ENCODE measurements at places on chromosomes 7 and 10.

DNA sequence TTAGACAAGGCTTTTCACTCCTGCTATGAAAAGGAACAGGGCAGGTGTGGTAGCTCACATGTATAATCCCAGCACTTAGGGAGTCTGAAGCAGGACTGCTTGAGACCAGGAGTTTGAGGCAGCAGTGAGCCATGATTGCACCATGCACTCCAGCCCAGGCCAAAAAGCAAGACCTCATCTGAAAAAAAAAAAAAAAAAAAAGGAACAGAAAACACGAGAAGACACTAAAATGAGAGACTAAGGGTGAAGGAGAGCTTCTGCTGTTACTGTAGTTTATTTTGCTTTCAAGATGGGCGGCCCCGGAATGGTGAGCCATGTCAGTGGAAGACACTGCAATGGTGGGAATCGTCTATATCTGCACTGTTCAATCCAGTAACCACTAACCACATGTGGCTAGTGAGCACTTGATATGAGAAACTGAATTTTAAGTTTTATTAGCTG, 9.9 kb downstream of the PIP4K2A start:
- no peak for DNase-seq

GRCh38 chr10:13483951-13484350, 44.9 kb downstream of the BEND7 start:
- no peak for DNase-seq

DNA sequence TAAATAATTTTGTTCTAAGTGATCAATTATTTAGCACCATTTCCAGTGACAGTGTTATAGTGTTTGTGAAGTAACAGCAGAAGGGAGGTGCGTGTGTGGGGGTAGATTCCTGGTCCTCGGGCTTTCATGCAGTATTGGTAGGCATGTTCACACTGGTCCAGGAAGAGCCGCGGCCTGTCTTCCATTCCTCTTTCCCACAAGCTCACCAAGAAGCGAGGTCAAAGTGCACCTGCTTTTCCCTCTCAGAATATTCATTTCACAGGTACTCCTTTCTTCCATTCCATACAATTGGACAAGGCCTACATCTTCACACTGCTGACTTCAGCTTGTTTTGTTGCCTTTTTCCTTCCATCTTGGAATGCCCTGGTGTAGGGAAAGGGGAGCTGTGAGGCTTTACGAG, 151.8 kb upstream of the CELF2 start:
- no peak for DNase-seq

GRCh38 chr10:65548001-65548400, 1377.8 kb upstream of the LRRTM3 start:
- DNase-seq = no peak

GRCh38 chr7:144907577-144907976, 71.7 kb upstream of the TPK1 start:
- no peak for DNase-seq

DNA sequence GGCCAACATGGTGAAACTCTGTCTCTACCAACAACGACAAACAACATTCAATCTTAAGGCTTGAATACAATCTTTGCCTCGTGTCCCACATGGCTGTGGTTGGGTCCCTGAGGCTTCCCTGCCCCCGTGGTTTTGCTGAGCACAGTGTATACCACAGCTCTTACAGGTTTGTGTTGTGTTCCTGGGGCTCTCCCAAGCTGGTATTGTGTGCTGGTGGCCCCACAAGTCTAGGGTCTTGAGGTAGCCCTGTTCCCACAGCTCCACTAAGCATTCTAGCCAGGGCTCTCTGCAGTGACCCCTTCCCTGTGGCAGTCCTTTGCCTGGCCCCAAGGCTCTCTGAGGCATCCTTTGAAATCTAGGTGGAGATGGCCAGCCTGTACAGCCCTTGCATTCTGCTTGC, 68.0 kb upstream of the CCNY start:
- no peak for DNase-seq

- no peak for DNase-seq
These were observed 961.0 kb downstream of the GATA3 start for GRCh38 chr10:9015447-9015846.

GRCh38 chr10:131239926-131240325, 71.6 kb downstream of the TCERG1L start:
- DNase-seq = no peak

DNA sequence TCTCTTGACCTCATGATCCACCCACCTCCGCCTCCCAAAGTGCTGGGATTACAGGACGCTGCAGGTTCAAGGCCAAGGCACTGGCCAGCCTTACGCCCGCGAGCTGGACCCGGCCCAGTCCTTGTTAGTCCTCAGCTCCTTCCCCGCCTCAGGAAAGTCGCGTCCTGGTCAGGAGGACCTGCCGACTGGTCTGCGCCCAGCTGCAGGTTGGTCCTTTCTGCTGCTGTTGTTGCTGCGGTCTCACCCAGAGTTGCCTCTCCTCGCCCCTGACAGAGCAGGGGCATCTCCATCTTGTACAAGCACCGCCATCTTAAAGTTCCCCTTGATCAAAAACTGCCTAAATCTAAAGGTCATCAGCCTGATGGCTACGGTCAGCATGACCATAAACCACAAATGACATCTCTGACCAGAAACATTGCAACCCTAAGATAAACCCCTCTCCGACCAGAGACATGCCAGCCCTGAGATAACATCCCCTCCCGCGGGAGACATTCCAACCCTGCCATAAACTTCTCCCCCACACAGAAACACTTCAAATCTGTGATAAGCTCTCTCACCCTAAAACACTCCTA, 13.9 kb upstream of the BMS1 start:
- DNase-seq = no peak

DNA sequence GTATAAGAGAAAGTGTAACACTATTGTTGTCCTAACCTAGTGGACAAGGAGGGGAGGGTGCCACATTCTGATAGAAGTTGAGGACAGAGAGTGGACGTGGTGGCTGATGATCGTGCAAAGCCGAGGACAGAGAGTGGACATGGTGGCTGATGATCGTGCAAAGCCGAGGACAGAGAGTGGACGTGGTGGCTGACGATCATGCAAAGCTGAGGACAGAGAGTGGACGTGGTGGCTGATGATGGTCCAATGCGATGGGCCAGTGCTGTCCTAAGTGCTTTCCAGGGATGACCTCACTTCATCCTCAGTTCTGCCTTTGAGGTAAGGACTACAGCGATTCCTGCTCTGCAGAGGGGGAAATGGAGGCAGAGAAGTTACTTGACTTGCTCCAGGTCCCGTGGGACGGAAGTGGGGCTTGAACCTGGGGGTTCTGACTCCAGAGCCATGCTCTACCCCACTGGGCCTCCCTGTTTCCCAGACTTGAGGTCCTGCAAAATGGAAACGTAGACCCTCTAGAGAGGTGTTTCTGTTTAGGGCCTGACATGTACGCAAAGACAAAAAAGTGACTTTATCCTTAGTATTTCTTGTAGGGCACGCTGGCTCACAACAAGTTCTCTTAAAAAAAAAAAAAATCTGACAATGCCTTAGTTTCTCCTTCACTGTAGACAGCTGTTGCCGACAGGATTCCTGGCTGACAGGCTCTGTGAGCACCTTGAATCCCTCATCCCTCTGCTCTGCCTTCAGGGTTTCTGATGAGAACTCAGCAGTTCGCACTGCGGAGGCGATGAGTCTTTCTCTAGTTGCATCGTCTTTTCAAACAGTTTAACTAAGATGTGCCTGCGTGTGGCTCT, 20.3 kb upstream of the NCAPG2 start:
- no peak for DNase-seq

Data from GM23248 (cell line).